Left colon (tissue), 2 donors: ENCODE measurements at places on chromosomes 6 and 20. TPM values are rescaled to one million over a fixed set of nuclear protein-coding genes. Genes with fewer than 3 reads are reported as not detected.
A peak's percentile ranks its signal among the peaks of the same experiment; 100 is the strongest.

DNA sequence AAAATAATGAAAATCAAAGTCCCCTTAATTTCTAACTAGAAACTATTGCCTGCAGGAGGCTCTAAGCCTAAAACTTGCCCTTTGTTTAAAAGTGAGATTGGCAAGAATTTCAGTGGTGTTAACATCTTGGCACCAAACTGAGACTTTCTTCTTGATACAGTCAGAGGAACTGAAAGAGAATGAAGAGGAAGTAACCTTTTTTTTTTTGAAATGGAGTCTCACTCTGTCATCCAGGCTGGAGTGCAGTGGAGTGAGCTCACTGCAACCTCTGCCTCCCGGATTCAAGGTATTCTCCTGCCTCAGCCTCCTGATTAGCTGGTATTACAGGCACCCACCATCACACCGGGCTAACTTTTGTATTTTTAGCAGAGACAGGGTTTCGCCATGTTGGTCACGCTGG is 3.6 kb downstream of the DOP1A start:
- peak; percentile 15 for DNase-seq

GRCh38 chr6:87551799-87552198 is 38.0 kb downstream of the RARS2 start:
- no peak for DNase-seq

- no peak for DNase-seq
Observed at GRCh38 chr6:135655055-135655454, 157.5 kb upstream of the AHI1 start.

- DNase-seq: no peak
Observed at GRCh38 chr6:143125455-143125854, 64.8 kb downstream of the AIG1 start.

- DNase-seq: no peak
Observed at GRCh38 chr6:150403458-150404246, 34.8 kb downstream of the IYD start.

DNA sequence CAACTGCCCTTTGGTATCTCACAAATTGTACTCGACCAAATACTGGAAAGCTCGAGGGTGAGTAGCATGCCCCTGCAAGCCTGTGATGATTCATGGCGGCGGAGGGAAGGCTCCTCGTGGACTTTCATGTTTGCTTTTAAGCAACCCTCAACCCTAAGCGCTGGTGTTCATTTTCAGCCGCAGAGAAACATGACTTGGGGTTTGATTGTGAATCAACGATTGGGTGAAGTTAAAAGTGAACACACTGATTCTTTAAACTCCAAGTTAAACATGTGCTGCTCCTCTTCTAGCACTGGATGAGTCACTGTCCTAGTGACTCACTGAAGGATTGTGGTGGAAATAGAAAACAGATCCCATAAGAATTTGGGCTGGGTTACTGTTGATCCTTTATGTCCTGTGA is 8.3 kb downstream of the CD109 start:
- no peak for DNase-seq

GRCh38 chr6:168649209-168649608 is 208.2 kb downstream of the SMOC2 start:
- DNase-seq: no peak

DNA sequence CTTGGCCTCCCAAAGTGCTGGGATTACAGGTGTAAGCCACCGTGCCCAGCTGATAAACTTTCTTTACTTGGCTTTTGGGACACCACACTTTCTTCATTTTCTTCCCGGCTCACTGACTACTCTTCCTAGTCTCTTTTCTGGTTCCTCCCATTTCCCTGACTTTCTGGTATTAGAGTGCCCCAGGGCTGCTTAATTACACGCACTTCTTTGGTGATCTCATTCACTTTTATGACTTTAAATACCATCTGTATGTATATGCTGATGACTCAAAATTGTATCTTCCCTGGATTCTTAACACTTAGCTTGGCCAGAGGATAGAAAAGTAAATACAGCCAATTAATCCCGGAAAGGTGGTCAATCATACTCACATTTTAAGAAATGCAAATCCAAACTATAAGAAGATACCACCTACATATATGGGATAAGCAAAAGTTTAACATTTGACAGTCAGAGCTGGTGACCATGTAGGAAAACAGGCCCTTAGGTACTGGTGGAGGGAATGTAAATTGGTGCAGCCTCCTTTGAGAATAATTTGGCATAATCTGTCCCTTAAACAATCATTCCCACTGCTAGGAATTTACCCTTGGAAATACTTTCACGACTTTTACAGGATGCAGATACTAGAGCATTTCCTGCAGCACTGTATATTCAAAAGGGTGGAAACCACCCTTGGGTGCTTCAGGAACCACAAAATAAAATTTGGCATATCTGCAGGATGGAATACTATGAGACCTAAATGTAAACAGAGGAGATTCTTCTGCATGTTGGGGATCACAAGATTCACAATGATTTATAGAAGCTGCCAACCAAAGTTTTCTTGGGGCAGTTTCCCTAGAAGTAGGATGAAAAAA is 9.4 kb upstream of the NANP start:
- DNase-seq: no peak

DNA sequence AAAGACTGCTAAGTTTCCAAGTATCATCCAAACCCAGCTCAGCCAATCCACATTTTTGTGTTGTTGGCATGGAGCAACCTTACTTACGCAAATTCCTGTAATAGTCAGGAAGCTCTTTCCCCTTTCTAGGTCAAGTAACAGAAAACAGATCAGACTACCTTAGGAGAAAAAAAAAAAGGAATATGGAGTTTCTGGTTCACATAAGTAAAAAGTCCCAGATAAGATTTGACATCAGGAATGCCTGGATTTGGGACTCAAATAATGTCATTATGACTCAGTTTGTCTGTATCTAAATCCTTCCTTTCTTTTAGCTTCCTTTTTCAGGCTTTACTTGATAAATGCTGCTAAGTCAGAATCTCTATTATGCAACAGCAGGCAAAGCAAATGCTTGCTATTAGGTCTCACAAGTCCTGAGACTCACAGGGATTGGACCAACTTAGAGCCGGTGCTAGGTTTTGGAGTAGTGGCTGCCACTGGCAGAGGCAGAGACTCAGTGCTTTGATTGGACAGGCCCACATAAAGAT is 44.5 kb downstream of the NCOA7 start:
- no peak for DNase-seq

DNA sequence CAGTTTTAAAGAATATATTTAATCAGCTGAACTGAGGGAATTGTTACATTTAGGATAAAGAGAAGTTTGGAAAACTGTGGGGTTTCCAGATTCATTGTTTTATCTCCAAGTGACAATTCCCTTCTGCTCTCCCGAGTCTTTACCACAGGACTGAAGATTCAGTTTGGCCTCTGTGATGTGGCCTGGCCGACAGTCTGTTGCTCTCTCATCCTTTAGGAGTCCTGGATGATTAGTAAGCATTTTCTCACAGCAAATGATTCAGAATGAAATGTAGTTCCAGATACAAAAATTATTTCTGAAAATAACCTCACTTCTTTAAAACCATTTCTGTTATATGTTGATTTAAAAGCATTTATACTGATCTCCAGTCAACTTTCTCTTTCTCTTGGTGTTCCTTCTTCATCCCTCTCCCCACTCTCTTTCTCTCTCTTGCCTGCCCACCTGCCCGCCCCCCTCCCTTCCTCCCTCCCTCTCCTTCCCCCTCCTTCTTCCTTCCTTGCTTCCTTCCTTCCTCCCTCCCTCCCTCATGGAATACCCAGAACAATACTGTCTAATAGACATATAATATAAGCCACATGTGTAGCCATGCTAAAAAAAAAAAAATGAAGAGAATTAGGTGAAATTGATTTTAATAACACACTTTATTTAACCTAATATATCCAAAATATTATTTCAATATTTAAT is 254.9 kb downstream of the PRL start:
- no peak for DNase-seq

DNA sequence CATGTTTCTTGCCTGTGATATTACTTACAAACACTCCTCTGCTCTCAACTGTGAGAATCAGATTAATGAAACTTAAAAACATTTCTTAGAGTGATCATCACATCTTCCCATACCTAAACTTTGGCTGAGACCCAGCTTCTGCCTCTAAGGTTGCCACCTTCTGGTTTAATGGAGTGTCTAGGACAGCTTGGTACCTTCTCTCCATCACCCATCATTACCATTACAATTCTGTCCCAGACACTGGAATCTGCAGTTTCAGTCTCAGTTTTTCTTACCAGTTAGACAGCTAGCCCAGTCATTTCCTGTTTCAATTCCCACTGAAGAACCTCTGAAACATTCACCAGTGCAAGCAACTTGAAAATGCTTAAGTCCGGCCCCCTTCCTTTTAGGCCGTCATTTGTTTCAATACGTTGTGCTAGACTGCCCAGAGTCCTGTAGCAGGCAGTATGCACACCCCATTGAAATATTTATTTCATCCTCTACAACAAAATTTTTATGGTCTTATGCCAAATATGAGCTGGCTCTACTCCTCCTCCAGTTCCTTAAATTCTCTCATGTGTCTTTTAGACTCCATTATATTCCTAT is 107.0 kb upstream of the FOXO3 start:
- no peak for DNase-seq

DNA sequence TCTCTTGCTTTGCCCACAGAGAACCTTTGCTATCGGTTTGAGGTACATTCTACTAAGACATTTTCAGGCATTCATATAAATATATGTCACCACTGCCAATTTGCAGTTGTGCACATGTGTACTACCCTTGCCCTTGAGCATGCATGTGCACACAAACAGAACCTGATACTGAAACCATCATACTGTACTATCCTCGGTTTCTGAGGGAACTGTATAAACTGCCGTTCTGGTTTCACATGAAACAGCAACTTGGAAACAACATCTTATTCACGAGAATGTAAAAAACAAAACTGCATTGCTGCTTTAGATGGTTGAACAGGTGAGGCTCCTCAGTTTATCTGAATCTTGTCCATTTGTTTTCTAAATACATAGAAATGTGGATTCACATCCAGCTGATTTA is 151.2 kb upstream of the TMEM170B start:
- DNase-seq: no peak

DNA sequence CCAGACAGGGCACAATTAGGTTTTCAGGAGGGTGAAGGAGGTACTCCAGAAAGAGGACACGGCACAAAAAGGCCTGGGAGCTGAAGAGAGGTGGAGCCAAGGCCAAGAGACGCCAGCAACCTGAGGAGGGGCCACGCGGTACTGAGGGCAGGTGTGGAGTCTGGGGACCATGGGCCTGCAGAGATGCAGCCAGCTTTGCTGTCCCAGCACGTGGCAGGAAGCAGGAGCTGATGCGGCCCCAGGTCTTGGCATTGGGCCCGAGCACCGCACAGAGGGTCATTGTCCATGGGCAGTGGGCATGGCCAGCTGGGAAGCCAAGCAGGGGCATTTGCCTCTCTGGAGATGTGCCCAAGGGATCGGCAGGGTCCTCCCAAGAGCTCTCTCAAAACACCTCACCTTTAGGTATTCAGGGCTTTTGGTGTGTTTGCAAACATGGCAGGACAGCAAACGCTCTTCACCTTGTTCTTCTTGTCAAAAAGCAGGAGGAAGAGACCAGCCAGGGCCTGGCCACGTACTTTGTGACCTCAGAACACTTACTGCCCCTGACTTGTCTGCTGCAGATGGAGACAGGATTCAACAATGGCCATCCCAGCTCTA is 1.4 kb upstream of the BPIFB1 start:
- DNase-seq: no peak

- no peak for DNase-seq
Observed at GRCh38 chr6:88480816-88481215, 314.7 kb upstream of the CNR1 start.

DNA sequence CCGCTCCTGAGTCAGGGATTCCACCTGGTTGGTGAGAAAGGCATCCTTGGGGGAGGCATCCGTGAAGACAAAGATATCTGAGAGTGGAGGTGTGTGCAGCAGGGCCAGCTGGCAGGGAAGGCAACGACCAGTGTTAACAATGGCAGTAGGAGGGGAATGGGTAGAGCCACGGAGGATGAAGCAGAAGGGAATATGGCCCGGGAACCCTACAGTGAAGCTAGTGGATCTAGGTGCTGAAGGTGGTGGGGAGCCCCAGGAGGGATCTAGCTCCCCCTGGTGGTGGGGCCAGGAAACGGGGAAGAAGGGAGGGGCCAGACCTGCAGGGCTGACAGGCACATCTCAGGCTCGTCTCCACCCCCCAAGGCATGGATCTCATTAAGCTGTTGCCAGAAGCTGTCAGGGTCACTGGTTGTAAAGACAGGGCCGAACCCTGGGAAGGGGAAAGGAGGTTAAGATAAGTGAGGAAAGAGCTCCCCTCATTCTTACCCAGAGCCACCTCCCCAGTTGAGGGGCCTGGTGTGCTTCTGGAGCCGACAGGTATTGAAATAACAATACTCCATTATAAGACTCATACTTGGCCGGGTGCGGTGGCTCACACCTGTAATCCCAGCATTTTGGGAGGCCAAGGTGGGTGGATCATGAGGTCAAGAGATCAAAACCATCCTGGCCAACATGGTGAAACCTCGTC is 7.3 kb downstream of the VWA7 start:
- peak; percentile 91 for DNase-seq

DNA sequence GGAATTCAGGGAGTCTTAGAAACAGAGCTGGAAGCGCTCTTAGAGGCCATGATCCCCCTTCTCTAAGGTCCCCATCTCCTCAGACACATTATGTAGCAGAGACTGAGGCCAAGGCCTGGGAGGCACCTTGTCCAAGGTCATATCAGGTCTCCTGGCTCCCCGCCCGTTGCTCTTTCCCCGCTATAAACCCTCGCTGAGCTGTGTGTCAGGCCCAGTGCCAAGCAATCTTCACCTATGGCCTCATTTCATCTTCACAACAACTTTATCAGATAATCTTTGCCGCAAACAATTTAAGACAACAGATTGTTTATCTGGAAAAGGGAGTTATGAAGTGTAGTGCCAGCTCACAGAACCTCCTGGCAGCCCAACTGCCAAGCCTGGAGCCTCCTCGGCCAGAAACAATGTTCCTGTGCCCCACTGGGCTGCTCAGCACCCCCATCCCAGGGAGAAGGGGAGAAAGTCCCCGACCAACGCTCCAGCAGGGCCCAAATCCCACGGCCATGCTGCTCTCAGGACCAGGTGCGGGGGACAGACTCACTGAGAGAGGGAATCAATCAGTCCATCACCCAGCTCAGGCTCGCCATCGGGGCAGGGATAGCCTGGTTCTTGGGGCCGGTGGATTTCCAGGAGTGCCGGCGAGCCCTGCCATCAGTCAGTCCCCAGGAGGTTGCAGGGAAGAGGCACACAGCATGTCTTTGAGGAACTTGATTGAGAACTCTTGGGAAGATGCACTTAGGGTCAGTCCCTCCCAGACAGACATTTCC is 16.9 kb upstream of the FANCE start:
- peak; percentile 87 for DNase-seq

GRCh38 chr20:12061466-12061865 is 143.8 kb downstream of the BTBD3 start:
- no peak for DNase-seq

- DNase-seq: no peak
Observed at GRCh38 chr20:10255846-10256245, 37.2 kb downstream of the SNAP25 start.

GRCh38 chr6:16725145-16725864 is 36.0 kb downstream of the ATXN1 start:
- no peak for DNase-seq

SLA2 gene
- total RNA-seq: 1.3 TPM

PROKR2 gene
- total RNA-seq: not detected

VSTM2L gene
- 1.1 TPM for total RNA-seq

TRIM31 gene
- total RNA-seq: 80.0 TPM

FAM83D gene
- 11.2 TPM for total RNA-seq
